ENCODE measurements at places on chromosomes 7 and 10. TPM values are rescaled to one million over a fixed set of nuclear protein-coding genes. Genes with fewer than 3 reads are reported as not detected.

DNA sequence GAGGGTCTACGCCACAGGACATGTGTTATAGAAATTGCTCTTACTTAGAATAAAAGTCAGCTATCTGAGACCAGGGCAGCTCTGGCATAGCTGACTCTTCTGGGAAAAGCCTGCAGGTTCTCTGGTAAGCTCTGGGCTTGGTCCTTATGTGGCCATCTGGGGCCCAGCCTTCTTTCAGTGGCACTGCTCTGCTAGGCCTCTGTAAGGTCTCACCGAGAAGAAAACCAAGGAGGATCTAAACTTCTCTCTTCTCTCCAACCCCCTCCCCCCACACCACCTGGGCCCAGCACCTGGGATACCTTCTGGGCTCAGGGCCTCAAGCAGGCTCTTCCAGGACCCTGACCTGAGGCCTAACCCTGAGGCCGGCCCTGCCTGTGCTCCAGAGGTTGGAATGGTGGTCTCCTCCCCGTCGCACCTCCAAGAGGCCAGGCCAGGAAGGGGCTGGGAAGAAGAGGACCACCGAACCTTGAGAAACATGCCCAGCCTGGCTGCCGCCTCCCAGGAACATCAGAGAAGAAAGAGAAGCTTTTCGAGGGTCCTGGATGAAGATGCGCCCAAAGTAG, 323.6 kb downstream of the GFRA1 start:
- no peaks in the 10 kb centered on the region for H3K27me3 ChIP-seq
- no peaks in the 10 kb centered on the region for H3K4me1 ChIP-seq
- H3K4me3 ChIP-seq, result no peak overlapping the region
- no peak overlapping the region for H3K27ac ChIP-seq
- no peaks in the 10 kb centered on the region for H3K36me3 ChIP-seq

DNA sequence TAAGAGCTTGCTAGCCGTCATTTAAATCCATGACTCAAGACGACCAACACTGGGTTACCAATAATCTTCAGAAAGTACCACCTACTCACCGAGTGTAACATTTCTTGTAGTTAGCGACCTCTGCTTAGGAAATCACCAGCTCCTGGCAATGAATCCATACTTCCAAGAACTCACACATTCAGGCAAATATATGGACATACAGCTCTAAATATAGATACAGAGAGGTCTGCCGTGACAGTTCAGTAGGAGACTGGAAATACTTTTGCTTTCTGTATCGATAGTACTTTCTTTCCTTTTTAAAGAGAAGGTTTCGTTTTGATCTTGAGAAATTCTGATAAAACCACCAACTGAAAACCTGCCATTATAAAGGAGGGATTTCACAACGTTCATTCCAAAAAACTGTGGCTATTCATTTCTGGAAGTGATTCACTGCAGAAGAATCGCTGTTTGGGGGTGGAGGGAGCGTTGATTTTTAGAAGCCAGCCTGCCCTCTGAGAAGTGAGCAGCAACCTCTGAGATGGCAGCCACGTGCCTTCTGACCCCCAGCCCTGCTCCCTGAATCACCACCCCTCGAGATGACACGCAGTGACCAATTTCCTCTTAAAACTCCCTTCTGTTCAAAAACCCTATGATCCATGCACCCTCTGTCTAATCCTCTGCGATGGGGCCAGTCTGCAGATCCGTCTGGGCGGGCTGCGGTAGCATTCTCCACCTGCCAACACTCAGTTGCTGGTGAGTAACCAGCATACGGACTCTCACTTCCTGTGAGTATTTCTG, 179.0 kb upstream of the KLF14 start:
- peak overlapping the region; percentile 61 for H3K4me3 ChIP-seq
- H3K27ac ChIP-seq, result peak overlapping the region; percentile 92
- peak; percentile 58 for DNase-seq
- peaks cover 66% of the 10 kb centered on the region for H3K4me1 ChIP-seq
- H3K27me3 ChIP-seq, result no peaks in the 10 kb centered on the region

DNA sequence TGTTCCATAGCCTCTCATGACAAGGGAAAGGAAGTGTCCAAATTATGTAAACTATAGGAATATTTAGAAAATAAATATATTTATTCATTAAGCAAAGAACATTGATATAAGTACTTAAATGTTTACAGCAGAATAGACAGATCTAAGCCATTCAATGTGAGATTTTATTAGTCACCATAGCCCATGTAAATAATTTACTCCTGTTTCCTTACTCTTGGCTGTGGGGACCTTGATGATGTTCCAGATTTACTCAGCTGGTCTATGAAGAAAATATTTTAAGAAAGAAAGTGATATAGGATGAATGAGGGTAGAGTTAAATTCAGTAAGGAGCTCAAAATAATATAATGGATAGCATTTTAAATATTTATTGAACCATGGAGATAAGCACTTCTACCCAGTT, 442.6 kb upstream of the KLF6 start:
- no peaks in the 10 kb centered on the region for H3K27me3 ChIP-seq
- H3K4me3 ChIP-seq, result no peak overlapping the region

CYP3A4 gene
- not detected for total RNA-seq

HOXA10 gene
- not detected for total RNA-seq

GRCh38 chr7:107166736-107167426, 1.9 kb upstream of the HBP1 start:
- H3K4me3 ChIP-seq, result peak overlapping the region; percentile 60
- H3K27ac ChIP-seq, result peak overlapping the region; percentile 99
- DNase-seq, result no peak
- no peaks in the 10 kb centered on the region for H3K27me3 ChIP-seq

DNA sequence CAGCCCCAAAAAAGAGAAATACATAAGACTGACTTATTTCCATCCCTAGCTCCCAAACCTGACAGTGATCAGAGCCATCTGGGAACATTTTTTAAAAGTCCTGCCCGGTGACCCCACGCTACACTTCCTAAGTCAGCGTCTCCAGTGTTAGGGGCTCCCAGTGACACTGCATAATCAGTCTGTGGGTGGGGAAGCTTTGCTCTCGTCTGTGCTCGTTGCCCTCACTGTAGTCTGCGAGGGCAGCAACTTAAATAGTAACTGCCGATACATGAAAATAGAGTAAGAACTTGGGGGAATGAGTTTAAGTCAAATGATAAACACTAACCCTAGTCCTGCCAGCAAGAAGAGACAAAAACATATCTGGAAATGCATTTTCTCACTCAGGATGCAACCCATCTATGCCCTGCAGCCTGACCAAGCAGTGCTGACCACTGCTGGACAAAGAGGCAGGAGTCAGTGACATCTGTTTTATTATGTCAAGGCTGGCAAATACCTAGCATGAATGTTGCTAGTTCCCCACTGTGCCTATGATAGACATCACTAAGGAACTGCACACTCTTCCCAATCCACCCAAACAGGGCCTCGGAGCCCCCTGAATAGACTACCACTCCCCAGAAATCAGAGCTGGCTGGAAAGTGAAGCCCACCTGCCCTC, 18.7 kb downstream of the ERCC6 start:
- no peaks in the 10 kb centered on the region for H3K4me1 ChIP-seq
- no peak for DNase-seq
- no peak overlapping the region for H3K4me3 ChIP-seq
- H3K27me3 ChIP-seq, result no peaks in the 10 kb centered on the region
- H3K36me3 ChIP-seq, result peaks cover 58% of the 10 kb centered on the region
- no peak overlapping the region for H3K27ac ChIP-seq
